ENCODE measurements at places on chromosomes 11 and 22. TPM values are rescaled to one million over a fixed set of nuclear protein-coding genes. Genes with fewer than 3 reads are reported as not detected.

GRCh38 chr22:29512031-29512430 is 32.0 kb downstream of the NEFH start:
- no peak for DNase-seq

GRCh38 chr11:64878223-64878493 is 263 bp downstream of the EHD1 start:
- DNase-seq: no peak

DNA sequence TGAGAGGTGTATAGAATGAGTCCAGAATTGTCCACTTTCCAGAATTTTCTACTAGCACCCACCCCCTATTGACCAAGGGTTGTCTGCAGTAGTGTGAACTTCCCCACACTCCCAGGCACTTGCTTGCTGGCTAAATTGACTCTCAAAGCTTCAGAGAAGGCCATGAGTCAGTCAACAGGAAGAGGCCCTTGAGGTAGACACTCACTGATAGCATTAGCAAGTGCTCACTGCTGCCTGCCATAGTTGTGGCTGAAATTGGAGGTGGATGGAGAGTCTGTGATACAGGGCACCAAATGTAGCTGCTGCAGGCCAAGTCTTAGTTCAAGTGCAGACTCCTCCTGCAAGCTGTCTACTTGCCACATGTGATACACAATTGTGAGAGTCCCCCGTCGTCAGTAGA is 156.8 kb downstream of the SPON1 start:
- DNase-seq: no peak

DNA sequence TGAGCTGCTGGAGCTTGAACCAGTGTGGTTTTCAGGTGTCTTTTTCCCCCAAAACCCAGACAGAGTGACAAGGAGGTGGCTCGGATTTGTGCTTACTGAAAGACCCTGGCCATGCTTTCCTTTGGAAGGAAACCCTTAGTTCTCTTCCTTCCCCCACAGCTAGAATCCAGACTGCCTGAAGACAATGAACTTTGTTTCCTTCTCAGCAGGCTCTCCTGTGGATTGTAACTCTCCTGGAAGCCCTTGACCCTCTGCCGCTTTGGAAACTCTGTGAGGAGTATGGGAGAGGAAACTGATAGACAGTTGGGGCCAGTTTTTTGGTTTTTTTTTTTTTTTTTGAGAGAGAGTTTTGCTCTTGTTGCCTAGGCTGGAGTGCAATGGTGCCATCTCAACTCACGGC is 62.1 kb upstream of the SESN3 start:
- DNase-seq: peak; percentile 45

TEX12 gene
- polyA plus RNA-seq: 0.27 TPM

BTG4 gene
- polyA plus RNA-seq: not detected

SERHL2 gene
- 2.9 TPM for polyA plus RNA-seq

- DNase-seq: no peak
Observed at GRCh38 chr11:69114811-69115523, 40.8 kb upstream of the SMIM38 start.

MIF gene
- 533 TPM for polyA plus RNA-seq

DNA sequence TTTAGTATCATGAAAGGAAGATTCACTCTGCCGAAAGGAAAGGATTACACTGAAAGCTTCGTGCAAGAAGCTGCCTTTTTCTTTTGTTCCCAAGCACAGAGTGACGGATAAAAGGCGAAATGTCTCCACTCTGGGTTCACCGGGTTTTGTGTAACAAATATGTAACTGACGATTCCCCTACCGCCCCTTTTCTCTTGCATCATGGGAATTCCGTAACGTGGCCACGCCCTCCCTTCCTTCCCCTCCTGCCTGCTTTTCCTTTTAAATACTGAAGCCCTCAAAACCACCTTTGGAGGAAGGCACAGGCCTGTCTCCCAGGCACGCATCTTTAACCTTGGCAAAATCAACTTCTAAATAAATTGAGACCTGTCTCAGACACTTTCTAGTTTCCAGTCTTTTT is 16.4 kb upstream of the TESMIN start:
- DNase-seq: no peak

DNA sequence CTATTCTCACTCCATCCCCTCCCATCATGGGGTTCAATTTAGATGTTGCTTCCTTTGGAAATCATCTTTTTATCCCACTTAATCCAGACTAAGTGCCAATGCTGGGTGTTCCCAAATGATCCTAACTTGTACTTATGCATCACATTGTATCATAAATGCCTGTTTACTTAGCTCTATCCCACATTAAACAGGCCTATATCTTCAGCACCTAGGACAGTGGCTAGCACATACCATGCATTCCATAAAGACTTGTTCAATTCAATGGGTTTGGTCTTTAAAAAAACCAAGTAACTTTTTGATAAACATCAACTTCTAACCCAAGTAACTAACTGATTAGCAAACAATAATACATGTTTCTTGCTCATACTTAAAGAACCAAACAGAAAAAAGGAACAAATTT is 40.6 kb downstream of the RSF1 start:
- DNase-seq: no peak

DNA sequence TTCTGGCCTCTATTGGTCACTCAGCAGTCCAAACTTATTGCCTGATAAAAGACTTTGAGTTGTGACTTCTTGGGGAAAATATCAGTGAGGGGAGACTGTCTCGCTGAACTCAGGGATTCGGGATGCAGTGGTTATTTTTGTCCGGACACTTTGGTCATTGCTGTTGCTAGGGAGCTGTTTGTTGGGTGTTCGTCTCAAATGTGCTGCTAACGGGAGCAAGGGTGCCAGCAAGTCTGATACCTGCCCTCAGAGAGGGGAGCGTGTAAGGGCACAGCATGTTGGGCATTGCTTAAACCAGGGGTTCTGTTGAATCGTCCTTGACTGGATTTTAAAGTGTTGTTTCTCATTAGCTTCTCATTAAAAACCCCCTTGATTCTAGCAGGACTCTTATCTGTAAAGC is 49.2 kb upstream of the SLC25A18 start:
- no peak for DNase-seq

GRCh38 chr11:16610213-16610737 is 128.2 kb upstream of the C11orf58 start:
- DNase-seq: no peak

DNA sequence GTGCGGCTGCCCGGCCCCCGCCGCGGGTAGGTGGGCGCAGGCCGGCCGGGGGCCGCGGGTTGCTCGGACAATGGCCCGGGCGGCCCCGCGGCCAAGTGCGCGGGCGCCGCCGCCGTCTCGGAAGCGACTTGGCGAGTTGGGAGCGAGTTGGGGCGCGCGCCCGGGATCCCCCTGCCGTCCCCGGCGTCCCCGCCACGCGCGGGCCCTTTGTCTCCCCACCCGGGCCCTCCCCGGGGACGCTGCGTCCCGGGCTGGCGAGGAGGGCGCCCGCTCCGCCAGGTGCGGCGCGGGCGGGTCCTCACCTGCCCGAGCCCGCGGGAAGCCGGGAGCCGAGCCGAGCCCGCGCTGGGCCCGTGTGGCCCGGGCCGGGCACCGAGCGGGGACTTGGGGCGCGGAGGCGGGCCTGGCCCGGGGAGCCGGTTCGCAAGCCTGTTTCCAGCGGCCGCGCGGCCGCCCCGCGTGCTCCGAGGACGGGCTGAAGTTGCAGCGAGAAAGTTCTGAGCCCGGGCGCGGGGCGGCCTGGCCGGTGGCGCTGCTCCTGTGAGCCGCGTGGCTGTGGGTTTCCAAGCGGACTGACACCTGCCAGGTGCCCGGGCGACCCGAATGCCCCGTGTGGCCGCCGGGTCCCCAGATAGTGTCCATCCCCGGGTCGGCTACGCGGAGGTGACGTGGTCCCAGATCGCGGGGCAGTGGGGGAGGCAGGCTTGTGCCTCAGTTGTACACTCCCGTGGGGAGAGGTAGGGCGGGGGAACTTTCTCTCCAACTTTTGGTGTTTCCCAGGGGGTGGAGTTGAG is 586 bp downstream of the LRP5 start:
- no peak for DNase-seq

DNA sequence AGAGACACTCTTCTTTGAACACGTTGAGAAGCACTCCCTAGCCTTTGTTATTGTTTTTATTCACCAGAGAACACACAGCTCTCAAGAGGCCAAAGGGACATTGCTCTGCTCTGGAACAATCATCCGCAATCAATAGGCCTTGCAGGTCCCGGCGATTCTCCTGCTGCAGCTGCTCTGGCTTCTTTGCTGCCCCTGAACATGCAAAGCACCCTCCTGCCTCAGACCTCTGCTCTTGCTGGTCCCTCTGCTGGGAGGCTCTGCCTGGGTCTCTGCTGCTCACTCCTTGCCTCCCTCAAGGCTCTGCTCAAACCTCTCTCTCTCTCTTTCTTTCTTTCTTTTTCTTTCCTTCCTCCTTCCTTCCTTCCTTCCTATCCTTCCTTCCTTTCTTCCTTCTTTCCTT is 232.7 kb downstream of the DSCAML1 start:
- no peak for DNase-seq

CARD10 gene
- polyA plus RNA-seq: 36.0 TPM

- no peak for DNase-seq
Observed at GRCh38 chr11:16011396-16011795, 344.9 kb downstream of the SOX6 start.

OR4C15 gene
- not detected for polyA plus RNA-seq

- DNase-seq: no peak
Observed at GRCh38 chr22:43734370-43735150, 77.5 kb downstream of the EFCAB6 start.

C11orf16 gene
- 0.12 TPM for polyA plus RNA-seq

DRD4 gene
- 1.3 TPM for polyA plus RNA-seq

LRRC10B gene
- polyA plus RNA-seq: 1.3 TPM

DNA sequence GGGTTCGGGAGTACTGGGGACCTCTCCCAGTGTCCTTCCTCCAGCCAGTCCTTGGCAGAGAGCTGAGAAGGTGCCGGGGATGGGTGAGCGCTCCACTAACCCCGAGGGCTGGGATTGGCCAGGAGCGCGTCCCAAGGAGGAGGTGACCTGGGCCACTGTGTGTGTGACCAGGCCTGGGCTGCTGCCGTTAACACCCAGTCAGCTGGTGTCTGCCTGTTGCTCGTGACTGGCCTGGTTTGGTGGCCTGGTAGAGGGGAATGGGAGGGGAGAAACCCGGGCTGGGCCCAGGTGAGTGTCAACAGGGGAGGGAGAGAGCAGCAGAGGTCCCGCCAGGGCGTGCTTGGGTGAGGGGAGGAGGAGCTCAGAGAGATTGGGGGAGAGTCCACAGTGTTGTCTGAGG is 29.9 kb upstream of the GRAMD4 start:
- no peak for DNase-seq

MMP27 gene
- 0.24 TPM for polyA plus RNA-seq

- DNase-seq: no peak
Observed at GRCh38 chr11:124791626-124792341, 8.4 kb downstream of the MSANTD2 start.

SHISA8 gene
- 0.10 TPM for polyA plus RNA-seq

DNA sequence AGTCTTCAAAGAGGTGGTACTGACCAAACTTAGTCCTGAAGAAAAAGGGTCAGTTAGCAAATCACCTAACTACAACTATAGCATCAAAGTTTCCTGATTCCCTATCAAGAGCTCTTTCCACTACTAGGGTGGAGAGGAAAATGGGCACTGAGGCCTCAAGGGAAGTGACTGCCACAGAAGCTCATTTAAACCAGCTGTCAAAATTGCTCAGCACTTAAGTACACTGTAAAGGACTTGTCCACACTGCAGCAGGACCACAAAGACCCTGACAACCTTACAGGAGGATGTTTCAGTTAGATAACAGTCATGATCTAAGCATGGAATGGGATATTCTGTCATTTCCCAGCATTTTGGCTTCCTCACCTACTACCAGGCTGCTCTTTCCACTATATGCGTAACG is 33.0 kb downstream of the FAM168A start:
- no peak for DNase-seq

DNA sequence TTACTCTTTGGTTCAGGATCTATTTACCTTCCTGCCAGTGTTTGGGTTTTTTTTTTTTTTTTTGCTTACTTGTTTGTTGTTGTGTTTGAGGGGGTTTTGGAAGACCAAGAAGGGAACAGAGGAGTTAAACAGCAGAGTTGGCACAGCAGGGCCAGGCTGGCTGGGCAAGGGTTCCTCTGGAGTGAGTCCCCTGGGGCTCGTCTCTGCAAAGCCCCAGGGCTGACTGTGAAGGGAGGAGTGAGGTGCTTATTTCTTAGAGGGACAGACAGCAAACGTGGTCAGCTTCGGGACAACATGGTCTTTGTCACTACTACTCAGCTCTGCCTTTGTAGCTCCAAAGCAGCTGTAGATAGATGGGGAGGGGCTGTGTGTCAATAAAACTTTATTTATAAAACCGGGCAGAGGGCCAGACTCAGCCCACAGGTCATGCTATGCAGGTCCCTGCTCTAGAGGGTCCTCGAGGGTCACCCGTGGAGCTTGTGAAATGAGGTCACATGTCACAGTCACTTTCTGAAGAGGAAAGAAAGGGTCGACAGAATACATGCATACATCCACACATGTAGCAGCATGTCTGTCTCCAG is 1404.7 kb downstream of the BRD1 start:
- no peak for DNase-seq

GRCh38 chr11:103359216-103359615 is 250.0 kb downstream of the DYNC2H1 start:
- DNase-seq: no peak

INCENP gene
- 22.5 TPM for polyA plus RNA-seq

HBB gene
- polyA plus RNA-seq: 175 TPM

GRCh38 chr11:64360448-64360921 is 1.5 kb downstream of the RPS6KA4 start:
- DNase-seq: no peak

DCHS1 gene
- polyA plus RNA-seq: 17.1 TPM

- DNase-seq: peak; percentile 89
Observed at GRCh38 chr11:77086521-77087472, 15.8 kb upstream of the OMP start.

SLC22A25 gene
- polyA plus RNA-seq: 0.01 TPM

Data from large intestine (tissue), 12 donors.